ENCODE measurements at places on chromosomes 2 and 18.

DNA sequence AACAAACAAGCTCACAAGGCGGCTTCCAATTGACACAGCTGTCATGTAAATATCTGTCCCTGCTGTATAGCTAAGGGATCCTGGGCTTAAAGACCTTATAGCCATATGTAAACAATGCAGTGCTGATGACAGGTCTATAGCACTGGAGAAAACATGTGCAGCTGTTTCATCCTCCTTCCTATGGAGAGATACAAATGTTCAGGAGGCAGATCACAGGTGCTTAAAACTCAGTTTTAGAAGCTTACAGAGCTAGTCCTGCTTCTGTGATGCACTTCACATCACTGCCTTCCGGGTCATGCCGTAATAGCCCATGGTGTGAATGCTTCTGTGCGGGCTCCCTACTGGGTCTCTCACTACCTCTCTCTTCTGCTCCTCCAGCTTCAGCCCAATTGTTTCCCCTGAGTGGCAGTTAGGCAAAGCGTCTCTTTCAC is 262.4 kb upstream of the CHST9 start:
- DNase-seq = no peak

GRCh38 chr2:7738596-7738995 is 821.4 kb downstream of the RNF144A start:
- no peak for DNase-seq

- no peak for DNase-seq
Measured at GRCh38 chr2:205370726-205371125, 311.6 kb upstream of the NRP2 start.

DNA sequence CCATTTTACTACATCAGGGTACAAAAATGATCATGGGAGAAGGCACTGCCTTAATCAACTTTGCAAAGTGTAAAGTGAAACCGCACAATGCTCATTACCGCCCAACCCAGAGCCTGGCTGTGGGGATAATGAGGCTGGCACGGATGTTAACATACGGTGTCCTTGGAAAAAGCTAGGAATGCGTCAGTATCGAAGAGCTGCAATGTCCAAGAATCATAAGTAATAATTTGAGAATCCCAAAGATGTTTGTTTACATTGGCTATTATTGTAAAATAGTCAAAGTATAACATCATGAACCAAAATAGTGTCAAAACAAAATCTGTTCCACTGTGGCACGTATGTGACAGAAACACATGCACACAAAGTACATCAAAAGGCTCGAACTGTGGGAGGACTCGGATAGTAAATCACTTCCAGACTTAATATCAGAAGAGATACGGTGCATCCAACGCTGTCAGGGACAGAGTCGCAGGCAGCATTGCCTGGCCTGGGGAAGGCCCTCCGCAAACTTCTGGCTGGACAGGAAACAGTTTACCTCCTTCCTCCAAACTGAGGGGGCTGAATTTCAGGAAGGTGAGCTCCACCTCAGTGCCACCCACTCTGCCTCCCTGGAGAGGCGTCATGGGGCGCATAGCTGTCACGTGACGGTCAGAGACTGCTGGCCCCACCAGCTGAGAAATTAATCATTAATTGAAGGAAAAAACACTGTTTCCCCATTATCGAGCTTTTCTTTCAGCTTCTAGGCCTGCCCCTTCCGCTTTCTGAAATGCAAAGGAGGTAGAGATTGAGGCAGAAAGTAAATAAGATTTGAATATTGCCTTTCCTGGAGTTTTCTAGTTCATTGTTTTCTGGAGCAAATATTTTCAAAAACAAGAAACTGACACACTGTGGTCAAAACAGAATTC is 1.8 kb upstream of the ID2 start:
- no peak for DNase-seq

DNA sequence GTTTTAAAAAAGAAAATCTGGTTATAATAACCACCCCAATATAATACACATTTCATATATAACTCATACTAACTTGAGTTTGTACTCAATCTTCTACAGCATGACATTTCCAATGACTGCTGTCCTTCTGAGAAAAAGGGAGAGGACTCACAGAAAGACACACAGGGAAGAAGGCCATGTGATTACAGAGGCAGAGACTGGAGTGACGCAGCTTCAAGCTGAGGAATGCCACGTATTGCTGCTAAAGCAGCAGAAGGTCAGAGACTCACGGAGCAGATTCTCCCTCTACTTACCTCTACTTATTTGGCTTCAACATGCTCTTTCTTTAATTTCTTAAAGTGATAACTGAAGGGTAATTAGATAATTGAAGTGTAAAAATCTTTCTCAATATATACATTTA is 753.5 kb upstream of the PKDCC start:
- DNase-seq = no peak

- no peak for DNase-seq
Measured at GRCh38 chr2:151552287-151552686, 142.6 kb downstream of the RIF1 start.

- DNase-seq = no peak
Measured at GRCh38 chr2:114614592-114614991, 172.2 kb downstream of the DPP10 start.

DNA sequence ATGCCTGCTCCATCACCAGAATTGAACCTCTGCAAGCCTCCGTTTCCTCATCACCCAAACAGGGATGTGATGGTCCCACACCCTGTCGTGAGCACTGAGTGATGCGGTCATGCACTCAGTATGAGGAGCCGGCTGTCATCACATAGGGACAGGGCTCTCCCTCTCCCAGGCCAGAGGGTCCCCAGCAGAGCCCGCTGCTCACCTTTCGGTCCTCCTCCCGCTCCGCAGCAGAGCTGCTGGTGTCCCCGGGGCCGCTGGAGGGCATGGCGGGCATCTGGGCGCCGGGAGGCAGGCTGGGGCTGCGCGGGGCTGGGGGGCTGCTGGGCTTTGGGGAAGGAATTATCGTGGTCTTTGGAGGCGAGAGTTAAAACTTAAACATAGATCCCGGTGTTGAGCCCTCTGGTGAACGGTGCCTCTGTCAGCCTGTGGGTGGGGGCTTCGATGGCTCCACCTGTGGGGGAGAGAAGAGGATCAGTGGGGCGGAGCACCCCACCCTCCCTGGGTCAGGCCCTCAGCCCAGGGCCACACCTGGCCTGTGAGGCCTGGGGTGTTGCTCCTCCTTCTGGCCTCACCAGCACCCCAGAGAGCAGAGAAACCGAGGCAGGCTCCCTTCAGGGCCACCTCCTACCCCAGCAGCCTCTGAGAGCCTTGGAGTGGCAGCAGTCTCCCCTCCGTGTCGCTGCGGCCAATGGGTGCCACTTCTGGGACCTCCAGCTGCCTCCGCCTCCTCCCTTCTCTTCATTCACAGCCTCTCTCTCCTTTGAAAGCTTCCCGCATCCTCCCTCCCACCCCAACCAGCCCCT is 27.8 kb downstream of the DNMT3A start:
- DNase-seq = no peak

- no peak for DNase-seq
Measured at GRCh38 chr2:175012516-175012915, 7.3 kb upstream of the CHN1 start.

DNA sequence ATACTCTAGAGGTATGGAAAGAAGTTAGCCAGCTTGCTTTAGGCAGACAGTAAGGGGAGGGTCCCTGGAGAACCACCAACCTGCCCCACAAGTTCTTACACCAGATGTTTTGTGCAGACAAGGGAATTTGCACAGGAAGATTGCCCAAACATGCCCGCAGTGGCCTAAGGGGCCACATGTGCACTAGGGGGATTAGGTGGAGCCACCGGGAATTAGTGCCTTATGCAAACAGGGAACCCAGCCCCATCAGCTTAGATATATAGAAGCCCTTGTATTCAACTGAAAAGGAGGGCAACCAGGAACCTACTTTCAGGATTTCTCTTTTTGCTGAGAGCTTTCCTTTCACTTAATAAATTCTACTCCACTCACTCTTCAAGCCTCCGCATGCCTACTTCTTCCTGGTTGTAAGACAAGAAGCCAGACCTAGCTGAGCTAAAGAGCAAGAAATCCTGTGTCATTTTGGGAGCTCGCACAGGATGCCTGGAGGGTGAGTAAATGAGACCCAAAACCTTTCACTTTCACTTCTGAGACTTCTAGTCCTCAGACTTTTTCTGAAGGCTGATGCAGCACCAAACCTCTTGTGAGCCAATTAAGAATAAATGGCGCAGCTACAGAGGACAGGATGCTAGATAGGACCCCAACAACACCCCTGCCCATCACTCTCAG is 146.3 kb downstream of the GCA start:
- no peak for DNase-seq

DNA sequence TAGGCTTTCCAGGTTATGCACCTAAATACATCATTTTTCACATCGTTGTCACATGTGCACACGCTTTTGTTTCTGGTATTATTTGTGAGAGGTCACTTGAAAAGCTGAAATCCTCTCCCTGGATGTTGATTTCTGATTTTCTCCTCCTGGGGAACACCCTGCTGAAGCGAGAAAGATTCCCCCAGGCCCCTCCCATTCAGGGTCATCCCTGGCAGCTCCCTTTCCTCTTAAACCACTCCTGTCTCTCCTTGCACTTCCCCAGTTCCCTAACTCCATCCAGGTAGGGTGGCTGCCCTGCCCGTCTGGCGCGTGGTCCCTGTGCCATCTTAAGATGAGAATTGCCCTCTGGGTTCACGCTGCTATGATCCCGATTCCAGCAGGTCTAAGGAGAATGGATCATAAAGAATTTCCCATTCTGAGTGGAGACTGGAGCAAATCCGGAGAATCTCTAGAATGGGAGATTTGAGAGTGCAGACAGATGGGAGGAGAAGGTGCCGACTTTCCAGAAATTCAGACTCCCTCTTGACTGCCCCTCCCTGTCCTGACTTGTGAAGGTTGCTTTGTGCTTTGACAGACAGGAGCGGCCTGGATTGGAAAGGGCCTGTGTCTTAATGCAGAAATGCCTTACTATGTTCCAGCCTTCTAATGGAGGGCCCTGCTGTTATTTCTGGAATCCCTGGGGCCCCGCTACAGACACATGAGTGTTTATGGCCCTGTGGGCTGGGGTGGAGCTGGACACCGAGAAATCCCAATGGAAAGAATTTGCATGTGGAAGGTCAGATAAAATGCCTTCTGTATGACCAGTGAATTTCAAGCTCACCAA is 1.3 kb upstream of the YWHAQ start:
- DNase-seq = no peak

DNA sequence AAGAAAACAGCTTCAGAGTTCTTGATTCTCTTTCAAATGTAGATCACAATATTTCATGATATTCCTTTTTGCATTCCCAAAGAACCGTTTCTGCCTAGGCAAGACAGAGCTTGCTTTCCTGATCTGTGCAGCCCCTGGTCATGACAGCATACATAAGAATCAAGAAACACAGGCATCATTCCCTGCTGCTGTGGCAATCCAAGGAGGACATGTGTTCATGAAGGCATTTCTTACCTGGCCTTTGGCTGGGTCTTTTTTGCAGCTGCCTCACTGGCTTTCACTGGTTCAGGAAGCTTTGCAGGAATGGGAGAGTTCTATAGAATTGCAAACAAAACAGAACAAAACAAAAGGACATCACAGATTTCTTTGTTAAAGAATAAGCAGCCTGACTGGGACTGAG is 87.6 kb upstream of the NFU1 start:
- DNase-seq = no peak

DNA sequence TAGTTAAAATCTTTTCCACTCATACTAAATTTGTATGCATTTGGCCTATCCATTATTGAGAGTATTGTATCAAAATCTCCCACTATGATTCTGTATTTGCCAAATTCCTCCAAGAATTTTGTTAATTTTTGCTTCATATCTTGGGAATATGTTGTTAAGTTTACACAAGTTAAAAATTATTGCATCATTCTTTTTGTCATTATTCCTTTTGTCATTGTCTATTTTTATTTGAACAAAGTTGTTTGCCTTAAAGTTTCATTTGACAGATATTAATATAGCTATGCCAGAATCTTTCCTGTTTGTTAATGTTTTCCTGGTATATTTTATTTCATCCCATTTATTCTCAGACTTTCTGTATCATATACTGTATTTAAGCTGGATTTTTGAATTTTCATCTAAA is 41.3 kb downstream of the LOXHD1 start:
- DNase-seq = no peak

GRCh38 chr18:31030574-31031278 is 11.8 kb downstream of the DSC3 start:
- no peak for DNase-seq

DNA sequence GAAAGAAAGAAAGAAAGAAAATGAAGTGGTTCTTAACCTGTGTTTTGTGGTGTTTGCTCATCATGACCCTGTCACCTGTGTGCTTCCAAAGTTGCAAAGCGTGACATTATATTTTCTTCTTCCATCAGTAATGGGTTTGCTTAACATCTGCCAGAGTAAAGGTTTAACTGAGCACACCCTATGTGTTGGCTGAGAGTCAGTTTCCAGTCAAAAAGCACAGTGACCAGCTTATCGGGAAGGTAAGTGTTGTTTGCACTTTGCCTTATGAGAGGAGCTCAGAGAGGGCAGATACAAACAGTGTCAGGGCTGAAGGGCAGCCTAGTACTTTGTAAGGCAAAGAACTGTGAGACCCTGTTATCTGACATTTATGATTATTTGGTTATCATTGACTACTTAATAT is 406.2 kb upstream of the CWC22 start:
- DNase-seq = no peak

GRCh38 chr2:47697000-47697601 is 85.8 kb upstream of the MSH6 start:
- DNase-seq = no peak

DNA sequence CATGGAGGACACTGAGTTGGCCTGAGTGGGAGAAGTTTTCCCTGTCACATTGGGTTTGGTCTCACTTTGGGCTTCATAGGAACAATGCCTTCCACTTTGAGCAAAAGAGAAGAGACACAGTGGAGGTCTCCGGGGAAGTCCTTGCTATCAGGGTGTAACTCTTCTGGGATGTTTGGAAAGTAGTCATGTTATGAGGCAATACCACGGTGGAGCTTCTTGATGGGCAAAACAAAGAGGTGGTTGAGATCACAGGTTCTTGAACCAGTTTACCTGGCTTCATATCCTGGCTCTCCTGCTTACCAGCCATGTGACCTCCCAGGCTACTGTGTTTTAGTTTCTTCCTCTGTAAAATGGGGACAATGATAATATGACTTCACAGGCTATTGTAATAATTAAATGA is 478.6 kb downstream of the SLC4A3 start:
- no peak for DNase-seq

DNA sequence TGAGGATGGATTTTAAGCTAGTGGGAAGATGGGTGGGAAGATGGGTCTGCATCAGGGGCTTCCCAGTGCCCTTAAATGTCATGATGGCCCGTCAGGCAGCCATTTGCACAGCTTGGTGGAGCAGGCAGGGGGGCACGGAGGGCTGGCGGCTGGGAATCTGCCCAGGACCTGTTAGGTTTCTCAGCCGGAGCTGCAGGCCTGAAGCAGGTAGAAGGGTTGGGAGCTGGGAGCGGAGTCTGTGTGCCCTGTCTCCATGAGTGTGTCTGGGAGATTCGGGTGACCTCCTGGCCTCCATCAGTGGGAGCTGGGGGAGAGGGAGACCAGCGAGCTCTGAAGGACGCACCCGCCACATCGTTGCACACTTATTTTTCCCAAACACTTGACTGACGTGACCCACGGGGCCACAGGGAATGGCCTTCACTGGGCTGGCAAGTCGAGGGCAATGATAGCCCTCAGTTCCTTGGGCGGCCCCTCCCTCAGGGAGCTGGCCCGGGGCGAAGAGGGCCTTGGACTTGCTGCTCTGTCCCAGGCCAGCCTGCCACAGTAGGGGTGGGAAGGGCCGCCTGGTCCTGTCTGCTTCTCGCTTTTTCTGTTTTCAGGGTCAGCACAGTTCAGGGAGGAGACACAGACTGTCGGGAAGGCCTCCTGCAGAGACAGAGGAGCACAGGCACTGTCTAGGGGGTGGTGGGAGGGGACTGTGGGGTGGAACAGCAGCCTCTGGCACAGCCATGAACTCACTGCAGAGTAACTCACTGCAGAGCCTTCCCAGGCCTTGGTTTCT is 236.8 kb downstream of the ZBTB7C start:
- no peak for DNase-seq
